ENCODE measurements at places on chromosomes 5 and 9.

DNA sequence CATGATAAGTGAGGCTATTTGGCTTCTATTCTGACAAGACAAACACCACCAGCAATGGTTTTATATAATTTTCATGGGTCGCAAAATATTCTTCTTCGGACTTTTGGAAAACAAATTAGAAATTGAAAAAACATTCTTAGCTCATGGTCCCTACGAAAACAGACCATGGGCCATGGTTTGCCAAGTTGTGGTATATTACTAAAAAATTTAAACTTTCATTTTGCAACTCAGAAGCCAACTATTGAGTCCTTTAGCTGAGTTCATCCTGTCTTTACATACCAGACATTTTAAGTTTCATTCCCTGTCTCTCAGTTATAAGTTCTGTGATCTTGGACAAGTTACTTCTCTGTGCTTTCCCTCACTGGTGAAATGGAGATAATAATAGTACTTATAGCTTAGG is 198.1 kb downstream of the CSNK1G3 start:
- DNase-seq = no peak

DNA sequence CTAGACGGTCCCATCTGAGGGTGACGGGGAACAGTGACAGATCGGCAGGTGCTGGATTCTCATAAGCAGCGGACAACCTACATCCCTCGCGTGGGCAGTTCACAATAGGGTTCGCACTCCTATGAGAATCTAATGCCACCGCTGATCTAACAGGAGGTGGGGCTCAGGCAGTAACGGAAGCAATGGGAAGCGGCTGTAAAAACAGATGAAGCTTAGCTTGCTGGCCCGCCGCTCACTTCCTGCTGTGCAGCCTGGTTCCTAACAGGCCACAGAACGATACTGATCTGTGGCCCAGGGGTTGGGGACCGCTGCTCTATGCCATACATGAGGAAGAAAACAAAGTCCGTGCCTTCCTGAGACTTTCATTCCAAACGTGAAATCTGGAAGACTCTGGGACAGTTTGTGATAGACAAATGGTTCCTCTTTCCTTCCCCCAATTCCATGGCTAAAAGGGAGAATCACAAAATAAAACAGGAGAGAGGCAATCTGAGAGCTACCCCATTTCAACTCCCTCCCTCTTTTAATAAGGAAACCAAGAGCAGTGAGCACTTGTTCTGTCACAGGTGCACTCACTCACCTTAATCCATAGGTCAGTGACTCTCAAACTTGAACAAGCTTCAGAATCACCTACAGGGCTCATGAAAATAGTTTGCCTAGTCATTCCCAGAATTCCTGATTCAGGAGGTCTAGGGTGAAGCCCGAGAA is 12.1 kb downstream of the PDCL start:
- no peak for DNase-seq

DNA sequence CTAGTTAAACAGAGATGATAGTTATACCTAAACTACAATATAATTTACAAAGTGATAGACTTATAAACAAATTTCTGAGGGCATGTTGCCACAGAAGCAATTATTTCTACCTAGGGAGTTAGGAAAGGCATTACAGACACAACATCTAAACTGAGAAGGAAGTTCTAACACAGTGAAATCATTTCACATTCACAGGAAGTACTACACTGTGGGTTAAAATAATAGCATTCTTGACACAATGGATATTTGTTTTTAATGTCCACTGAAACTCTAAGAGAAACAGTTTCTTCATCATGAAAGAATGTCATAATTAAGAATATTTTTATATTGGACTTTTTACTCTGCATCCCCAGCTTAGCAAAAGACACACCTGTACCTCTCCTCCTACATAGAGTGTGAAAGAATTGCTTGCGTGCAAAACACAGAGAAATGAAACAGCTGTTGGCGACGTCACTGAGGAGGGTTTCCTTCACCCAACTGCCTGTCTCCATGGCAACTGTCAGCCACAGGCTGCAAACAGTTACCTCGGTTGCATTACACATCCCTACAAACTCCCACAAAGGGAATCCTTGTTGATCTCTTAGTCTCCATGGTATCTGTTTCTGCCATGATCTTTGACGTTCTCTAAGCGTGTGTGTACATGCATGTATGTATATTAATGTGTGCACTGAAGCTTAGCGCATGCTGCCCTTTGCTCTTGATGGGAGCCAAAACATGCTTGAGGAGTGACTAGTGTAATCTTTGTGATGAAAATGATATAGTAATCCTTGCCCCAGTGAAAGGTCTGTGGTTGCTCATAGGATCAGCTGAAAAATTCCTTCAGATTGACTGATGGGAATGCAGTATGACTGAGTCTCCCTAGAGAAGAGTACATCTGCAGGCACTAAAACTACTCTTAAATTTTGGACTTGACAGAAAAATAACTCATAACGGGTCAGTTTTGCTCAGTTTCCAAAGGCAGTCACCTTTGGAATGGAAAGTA is 168.5 kb downstream of the ACTL7B start:
- DNase-seq = no peak

DNA sequence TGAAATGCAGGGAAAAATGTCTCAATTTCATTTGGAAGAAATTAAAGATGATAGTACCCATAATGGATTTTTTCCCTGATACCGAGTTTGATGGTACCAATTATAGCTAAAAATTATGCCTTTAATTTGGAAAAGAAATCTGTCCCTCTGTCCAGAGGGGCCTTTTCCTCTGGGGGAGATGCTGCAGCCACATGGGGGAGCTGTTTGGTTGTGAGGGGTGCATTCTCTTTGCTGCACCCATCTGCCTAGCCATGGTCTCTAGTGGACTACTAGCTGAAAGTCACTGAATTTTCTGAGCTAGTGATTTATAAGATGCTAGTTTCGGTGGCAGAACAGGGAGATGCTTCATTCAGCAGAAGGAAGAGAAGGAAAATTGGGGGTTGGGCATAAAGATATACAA is 9.6 kb downstream of the SEC61B start:
- DNase-seq = no peak

- DNase-seq = no peak
Observed at GRCh38 chr5:157348049-157348400, 82.1 kb downstream of the CYFIP2 start.

GRCh38 chr5:77993141-77993854 is 217.2 kb upstream of the TBCA start:
- no peak for DNase-seq

- DNase-seq = no peak
Observed at GRCh38 chr9:96449523-96449844, 485 bp upstream of the HABP4 start.

DNA sequence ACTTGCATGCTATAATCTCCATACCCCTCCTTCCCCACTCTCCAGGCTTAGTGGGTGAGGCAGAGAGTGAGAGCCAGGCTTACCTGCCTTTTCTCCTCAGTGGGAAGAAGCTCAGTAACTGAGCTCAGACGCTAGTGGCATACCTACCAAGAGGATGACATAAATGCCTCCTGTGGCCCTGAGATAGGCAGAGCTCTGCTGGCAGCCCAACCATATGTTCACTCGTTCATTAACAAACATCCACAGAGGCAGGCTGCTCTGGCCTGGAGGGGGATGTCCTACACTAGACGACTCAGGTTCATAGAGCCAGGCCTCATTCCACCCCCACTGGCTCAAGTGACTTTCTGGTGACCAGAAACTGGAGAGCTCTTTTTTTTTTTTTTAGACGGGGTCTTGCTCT is 81.3 kb downstream of the THBS4 start:
- no peak for DNase-seq

- DNase-seq = no peak
Observed at GRCh38 chr5:16809010-16809394, 127.1 kb downstream of the MYO10 start.

- no peak for DNase-seq
Observed at GRCh38 chr5:1552521-1553255, 28.9 kb upstream of the LPCAT1 start.

DNA sequence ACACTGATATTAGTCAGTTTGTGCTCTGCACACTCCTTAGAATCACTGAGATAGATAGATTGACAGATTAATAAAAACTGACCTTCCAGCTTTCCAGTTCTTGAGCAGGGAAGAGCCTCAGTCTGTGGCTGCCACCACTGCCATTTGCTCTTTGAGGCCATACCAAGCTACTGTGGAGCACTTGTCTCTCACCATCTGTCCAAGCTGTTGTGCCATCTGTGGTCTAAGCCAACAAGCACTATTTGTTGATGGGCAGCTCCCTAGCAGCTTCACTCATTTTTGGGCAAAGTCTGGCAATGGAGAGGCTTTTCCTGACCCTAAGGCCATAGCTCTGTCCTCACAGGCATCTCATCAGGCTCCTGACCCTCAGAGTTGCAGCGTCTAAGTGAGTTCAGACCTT is 30.4 kb downstream of the HTR1A start:
- DNase-seq = no peak

DNA sequence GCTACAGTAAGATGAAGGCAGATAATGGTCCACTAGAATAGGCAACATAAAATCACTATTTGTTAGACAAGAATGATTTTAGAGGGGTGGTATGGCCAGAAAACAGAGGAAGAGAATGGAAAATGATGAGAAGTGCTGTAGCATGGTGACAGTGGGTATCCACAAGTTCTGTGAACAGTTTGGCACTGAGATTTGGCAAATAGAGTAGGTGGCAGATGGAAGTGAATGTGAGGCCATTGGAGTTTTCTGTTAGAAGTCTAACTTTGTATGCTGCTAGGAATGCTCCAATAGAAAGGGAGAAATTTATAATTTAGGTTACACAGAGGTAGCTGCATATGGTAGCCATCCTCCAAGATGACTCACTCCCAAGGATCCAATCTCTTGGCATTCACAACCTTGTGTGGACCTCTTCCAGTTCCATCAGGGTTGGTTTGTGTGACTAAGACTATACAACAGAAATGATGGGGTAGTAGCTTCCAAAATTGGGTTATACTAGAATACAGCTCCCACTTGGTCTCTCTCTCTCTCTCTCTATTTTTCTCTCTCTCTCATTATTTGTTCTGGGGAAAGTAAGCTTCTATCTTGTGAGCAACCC is 646.9 kb upstream of the ZNF608 start:
- no peak for DNase-seq

DNA sequence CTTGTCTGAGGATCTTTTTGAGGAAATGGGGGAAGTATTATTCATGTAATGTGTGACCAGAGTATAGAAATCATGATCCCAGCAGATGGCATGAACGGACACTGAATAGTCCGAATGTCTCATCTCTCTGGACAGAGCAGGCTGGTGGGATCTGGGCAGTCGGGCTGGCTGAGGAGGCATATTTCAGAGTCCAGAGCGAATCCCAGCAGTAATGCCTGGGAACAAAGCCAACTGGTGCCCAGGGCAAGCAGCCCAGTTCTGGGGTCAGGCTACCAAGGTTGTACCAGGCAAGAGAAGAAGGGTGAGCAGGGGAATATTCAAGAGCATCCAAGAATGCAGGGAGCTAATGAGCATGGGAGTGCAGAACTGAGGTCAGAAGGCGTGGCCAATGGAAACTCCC is 306.4 kb downstream of the ZSWIM6 start:
- DNase-seq = no peak

- no peak for DNase-seq
Observed at GRCh38 chr5:83313436-83313835, 158.1 kb upstream of the VCAN start.

DNA sequence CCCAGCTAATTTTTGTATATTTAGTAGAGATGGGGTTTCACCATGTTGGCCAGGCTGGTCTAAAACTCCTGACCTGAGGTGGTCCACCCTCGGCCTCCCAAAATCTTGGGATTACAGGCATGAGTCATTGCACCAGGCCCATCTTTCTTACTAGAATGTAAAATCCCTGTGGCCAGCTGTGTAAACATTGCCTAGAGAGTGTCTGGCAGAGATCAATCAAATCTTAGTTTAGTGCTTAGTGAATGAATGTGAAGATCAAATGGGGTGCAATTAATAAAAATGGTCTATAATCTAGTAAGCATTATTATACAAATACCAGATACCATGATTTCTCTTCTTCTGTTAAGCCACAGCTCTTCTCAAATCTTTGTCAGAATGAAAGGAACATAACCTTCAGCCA is 289.9 kb downstream of the KCTD16 start:
- DNase-seq = no peak

GRCh38 chr9:28774433-28775235 is 1201.4 kb upstream of the C9orf72 start:
- no peak for DNase-seq

DNA sequence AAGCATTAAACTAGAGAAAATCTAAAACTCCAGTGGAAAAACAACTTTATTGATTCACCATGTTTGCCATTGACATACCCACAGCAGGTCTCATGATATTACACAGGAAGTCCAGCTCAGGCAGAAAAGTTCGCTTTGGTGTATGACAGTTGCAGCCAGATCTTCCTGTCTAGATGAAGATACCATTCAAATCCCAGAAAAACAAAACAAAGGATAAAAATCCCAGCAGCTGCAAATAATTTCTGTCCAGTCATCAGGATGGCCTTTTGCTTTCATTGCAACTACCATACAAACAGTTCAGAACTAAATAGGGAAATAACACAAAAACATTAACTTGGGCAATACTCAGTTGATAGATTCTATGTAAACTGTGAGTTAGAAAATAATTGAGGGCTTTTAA is 136.0 kb upstream of the NREP start:
- no peak for DNase-seq

DNA sequence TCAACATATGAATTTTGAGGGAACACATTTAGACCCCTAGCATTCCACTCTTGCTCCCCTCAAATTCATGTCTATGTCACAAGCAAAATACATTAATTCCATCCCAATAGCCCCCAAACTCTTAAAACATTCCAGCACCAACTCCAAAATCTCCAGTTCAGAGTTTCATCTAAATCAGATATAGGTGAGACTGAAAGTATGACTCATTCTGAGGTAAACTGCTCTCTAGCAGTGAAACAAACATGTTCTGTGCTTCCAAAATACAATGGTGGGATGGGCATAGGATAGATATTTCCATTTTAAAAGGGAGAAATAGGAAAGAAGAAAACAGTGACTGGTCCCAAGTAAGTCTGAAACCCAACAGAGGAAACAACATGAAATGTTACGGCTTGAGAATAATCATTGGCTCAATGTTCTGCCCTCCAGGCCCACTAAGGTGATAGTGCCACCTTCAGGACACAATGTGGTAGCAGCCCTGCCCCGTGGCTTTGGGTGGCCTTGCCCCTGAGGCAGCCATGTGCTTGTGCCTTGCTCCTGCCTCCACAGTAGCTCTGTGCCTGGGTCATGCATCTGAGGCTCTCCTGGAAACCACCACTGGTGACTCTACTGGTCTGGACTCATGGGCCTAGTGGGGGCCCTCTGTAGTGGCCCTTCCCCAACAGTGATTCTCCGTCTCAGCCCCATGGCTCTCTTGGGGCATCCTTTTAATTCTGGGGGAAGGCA is 36.4 kb upstream of the IPPK start:
- DNase-seq = no peak

GRCh38 chr9:127380479-127380878 is 16.5 kb upstream of the SLC2A8 start:
- DNase-seq = no peak

Measured in GM12891 (cell line).